ENCODE measurements at places on chromosomes 6 and 20.

DNA sequence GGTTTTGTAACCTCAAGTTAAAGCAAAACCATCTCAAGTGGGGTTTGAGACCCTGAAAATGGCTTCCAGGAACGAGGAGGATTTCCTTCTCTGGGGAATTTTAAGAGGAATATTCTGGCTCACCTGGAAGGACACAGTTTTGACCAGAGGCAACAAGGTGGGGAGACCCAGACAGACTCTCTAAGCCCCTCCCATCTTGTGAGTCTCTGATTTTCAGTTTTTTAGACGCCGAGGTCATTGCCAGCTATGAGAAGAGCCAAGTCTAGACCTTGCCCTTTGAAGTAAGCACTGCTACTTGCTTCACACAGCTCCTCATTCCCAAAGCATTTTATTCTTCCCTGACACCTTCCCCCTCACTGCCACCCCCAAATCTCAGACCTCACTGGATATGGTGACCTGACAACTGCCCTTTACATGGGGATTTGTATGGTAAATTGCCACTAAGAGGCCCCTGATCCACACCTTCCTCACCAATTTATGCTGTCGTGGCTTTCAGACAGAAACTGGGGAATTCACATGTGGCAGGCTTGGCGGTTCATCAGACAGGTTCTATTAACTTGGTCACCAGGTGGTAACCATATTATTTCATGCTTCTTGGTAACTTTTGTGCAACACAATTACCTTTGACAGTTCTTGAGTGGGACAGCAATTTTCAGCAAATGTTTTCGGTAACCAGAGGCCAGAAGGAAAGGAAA is 116.2 kb downstream of the ISM1 start:
- no peak for DNase-seq

GRCh38 chr20:48075591-48076174 is 290.4 kb upstream of the SULF2 start:
- DNase-seq = no peak

DNA sequence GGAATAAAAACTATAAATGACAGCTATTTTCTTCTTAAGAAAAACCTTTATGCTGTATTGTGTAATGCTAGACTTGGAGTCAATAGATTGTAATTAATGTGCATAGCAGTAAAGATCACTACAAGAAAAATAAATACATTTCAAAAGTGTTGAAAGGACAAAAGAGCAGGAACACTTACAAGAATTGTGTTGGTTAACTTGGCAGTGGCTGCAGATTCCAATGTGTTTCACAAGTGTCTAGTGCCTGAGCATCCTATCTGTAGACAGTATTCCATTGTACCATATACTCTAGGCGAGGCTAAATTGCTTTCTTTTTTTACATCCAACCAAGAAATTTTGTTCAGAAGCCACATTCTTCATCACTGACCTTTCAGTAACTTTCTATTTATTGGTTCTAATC is 924.1 kb downstream of the EPHA7 start:
- no peak for DNase-seq

DNA sequence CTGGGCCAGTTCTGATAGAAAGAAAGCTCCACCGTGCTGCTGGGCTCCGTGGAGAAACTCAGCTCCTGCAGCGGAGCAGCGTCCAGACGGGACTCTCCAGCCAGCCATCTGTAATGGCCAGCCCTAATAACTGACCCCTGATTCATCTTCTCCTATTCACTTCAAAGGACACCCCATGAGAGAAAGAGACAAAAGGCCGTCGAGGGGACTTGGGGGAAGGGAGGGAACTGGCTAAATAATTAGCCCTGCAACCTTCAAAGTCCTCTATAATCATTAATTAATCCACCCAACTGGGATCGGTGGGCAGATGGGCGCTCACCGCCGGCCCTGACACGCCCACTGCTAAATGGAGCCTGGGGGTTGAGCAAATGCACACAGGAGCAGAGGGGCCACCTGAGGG is 512.4 kb downstream of the CD83 start:
- no peak for DNase-seq

- no peak for DNase-seq
Observed at GRCh38 chr6:35823601-35824000, 18.4 kb downstream of the LHFPL5 start.

DNA sequence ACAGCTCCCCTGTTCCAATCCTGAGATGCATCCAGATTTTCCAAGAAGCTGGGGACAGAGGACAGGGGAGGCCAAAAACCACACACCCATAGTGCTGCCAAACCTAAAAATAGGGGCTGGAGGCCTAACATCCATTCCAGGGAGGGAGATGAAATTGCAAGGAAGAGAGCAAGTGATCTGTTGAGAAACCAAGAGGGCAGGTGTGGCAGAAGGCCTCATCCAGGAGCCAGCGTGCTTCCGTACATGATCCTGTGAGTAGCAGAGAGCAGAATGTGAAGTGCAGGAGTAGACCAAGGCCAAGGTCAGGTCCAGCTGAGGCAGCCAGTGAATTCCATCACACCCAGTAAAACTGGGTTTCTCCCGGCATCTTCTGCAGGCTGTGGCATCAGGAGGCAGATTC is 167.7 kb upstream of the RIN2 start:
- no peak for DNase-seq

GRCh38 chr20:50464026-50464724 is 46.0 kb upstream of the PTPN1 start:
- peak; percentile 48 for DNase-seq

DNA sequence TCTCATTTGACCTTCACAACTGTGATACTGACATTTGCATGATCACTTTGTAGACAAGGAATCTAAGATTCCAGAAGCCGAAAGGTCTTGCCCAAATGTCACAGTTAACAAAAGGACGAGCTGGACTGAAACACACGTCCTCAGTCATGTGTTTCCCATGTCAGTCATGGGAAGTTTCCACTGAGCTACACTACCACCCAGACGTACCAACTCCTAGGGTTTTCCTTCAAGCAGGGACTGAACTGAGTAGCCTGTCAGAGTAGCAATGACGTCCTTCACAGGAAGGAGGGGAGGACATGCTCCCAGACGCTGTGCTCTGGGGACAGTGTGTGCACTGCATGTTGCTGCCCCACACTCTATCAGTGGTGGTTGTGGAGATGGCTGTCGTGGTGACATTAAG is 215.8 kb upstream of the SMLR1 start:
- DNase-seq = no peak

- DNase-seq = no peak
Observed at GRCh38 chr20:50508171-50508755, 1.9 kb upstream of the PTPN1 start.

DNA sequence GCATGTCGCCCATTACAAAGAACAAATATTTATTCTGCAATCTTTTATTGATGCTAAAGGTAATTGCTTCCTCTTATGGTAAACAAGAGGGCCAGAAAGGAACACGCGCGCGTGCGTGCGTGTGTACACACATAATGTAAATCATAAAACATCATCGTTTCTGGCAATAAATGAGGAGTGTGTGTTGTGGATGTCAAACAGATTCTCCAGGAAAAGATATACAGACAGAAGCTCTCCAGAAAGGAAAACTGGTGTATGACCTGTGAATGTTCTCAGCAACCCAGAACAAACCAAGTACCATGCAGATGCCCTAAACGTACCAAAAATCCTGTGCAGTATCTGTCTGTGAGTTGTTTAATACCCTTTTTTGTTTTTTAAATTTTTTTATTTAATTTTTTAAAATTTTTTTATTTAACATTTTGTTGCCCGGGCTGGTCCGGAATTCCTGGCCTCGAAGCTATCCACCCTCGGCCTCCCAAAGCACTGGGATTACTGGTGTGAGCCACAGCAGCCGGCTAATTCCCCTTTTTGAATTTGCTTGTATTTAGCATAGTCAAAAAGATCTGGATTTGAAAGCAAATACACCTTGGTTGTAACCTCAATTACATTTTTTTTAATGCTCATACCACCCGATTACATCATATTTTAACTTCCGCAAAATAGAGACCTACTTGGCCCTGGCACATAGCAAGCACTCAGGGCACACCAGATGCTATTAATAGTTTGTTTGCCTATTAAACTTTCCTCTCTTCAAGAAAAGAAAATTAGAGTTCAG is 909 bp upstream of the NUDT3 start:
- DNase-seq = peak; percentile 52

GRCh38 chr6:43668151-43669028 is 19.2 kb downstream of the MRPS18A start:
- peak; percentile 81 for DNase-seq
